ENCODE measurements at places on chromosomes 5 and 9.

DNA sequence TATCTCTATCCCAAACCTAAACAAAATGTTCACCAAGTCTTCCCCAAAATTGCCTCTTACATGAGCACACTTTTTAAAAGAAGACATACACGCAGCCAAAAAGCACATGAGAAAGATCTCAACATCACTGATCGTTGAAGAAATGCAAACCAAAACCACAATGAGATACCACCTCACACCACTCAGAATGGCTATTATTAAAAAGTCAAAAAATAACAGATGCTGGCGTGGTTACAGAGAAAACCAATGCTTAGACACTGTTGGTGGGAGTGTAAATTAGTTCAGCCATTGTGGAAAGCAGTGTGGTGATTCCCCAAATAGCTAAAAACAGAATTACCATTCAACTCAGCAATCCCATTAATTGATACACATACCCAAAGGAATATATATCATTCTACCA is 83.8 kb downstream of the SEMA5A start:
- no peak for DNase-seq

DNA sequence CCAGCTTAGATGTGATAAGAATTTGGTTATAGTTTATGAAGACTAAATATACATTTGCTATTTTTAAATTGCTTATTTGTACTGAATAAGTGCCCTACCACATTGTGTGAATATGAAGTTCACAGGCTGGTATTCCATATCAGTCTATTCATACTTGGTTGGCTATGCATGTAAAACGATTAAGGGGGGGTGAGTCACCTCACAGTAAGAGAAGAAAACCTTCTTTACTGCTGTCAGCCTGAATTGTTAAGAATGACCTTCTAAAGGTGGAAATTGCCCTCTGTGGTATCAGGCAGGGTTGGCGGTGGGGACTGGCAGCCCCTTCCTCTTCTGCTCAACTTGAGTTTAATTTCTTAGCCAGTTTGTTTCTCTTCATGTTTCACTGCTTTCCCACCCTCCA is 127.0 kb upstream of the RPS23 start:
- no peak for DNase-seq

GRCh38 chr9:104958751-104959150 is 30.8 kb upstream of the ABCA1 start:
- DNase-seq = no peak

GRCh38 chr5:67156976-67157583 is 39.5 kb downstream of the CD180 start:
- no peak for DNase-seq

GRCh38 chr9:74503666-74504065 is 6.5 kb downstream of the RORB start:
- no peak for DNase-seq

- DNase-seq = no peak
Measured at GRCh38 chr5:158070859-158071258, 211.9 kb upstream of the CLINT1 start.

GRCh38 chr5:112316006-112316405 is 103.1 kb downstream of the EPB41L4A start:
- no peak for DNase-seq

- DNase-seq = no peak
Measured at GRCh38 chr5:131218392-131218791, 45.5 kb upstream of the CDC42SE2 start.

- peak; percentile 2 for DNase-seq
Measured at GRCh38 chr5:67246108-67246507, 49.5 kb upstream of the CD180 start.

DNA sequence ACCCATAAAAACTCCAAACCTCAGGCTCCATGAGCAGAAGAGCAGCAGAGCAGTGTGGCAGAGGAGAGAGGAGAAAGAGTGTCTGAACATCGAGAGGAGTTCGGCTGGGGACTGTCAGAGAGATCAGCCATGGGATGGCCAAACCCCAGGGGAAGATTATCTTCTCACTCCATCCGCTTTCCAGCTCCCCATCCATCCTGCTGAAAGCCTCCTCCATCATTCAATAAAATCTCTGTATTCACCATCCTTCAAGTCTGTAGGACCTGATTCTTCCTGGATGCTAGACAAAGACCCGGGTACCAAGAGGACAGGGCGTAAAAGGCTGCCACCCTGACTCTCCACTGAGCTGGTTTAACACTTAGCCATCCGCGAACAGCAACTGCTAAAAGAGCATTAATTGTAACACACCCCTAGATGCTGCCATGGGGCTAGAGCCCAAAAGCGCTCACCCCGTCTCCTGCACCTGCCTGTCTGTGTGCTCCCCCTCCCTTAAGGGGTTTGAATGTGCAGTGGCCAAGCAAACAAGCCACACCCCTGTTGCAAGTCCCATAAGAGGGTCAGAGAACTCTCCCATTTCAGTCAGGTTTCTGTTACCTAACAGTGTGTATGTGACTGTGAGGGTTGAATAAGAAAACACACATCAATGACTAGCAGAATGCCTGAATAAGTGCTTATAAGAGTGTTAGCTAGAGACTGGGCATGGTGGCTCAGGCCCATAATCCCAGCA is 13.9 kb upstream of the SELENOP start:
- DNase-seq = no peak

GRCh38 chr9:136997371-136997770 is 1.0 kb upstream of the CLIC3 start:
- DNase-seq = no peak

DNA sequence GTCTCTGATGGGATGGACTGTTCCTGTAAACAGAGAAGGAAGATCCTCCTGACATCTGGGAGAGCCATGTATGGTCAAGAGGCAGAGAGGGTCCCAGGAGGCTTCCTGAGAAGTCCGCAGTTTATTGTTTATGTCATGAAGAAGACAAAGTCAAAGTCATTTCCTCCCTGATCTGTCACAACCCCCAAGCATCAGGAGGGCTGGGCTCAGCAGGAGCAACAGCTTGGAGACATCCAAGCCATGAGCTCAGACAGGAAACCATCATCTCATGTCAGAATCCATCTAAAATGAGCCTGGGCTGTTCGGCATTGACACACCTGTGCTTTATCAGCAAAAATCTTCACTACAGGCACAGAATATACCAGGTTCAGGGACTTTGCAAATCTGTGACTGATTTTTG is 325.0 kb upstream of the MSX2 start:
- DNase-seq = no peak

GRCh38 chr9:117365438-117365837 is 49.4 kb downstream of the ASTN2 start:
- no peak for DNase-seq

DNA sequence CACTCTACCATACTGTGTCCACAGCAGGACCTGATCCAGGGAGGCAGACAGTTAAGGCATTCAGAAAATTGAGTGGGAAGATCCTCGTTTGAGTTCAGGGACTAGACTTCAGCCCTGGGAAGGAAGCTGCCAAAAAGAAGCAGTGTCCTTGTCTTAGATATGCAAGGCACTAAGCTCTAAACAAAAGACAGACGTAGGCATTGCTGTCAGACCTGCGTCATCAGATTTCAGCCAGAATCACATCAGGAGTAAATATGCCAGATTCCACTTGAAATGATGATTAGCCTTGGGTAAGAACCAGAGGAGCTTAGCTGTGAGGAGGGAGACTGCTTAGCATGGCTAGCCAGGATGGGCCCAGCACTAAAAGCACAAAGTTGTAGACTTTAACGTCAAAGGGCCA is 56.7 kb downstream of the MAMDC2 start:
- DNase-seq = no peak

- DNase-seq = no peak
Measured at GRCh38 chr9:68983522-68984424, 30.1 kb downstream of the PRKACG start.

Measured in CMK (cell line).